ENCODE measurements at places on chromosomes 4 and X.

GRCh38 chr4:177802661-177803060 lies 360.4 kb upstream of the AGA start:
- no peak overlapping the region for H3K4me3 ChIP-seq
- H3K27ac ChIP-seq = no peak overlapping the region
- no peak for DNase-seq
- no peaks in the 10 kb centered on the region for H3K27me3 ChIP-seq
- H3K4me1 ChIP-seq = no peaks in the 10 kb centered on the region

- no peaks in the 10 kb centered on the region for H3K36me3 ChIP-seq
- H3K27me3 ChIP-seq = no peaks in the 10 kb centered on the region
- H3K4me3 ChIP-seq = no peak overlapping the region
- H3K4me1 ChIP-seq = no peaks in the 10 kb centered on the region
- H3K27ac ChIP-seq = no peak overlapping the region
Measured at GRCh38 chr4:61211781-61212180, 11.7 kb downstream of the ADGRL3 start.

GRCh38 chr4:79413886-79414285 lies 5.9 kb upstream of the GK2 start:
- H3K36me3 ChIP-seq = no peaks in the 10 kb centered on the region
- H3K4me3 ChIP-seq = no peak overlapping the region
- H3K27me3 ChIP-seq = no peaks in the 10 kb centered on the region
- no peaks in the 10 kb centered on the region for H3K4me1 ChIP-seq
- no peak overlapping the region for H3K27ac ChIP-seq
- DNase-seq = no peak

DNA sequence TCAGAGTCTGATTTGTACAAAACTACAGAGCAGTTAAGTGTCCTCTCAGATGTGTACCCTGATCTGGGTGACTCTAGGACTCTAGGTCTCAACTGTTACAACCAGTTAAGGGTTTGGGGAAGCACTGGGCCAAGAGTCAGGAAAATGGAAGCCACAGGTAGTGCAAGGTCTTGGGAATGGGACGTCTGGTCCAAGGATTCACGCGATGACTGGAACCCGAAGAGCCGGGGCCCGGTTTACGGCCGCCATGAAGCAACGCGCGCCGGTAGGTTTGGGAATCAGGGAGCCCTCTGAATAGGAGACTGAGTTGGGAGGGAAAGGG lies 321 bp upstream of the HPRT1 start:
- peaks cover 30% of the 10 kb centered on the region for H3K4me1 ChIP-seq
- H3K4me3 ChIP-seq = peak overlapping the region; percentile 76
- H3K36me3 ChIP-seq = no peaks in the 10 kb centered on the region
- no peaks in the 10 kb centered on the region for H3K27me3 ChIP-seq
- H3K27ac ChIP-seq = peak overlapping the region; percentile 86
- no peak for DNase-seq

- H3K4me1 ChIP-seq = no peaks in the 10 kb centered on the region
- no peak overlapping the region for H3K4me3 ChIP-seq
- H3K27ac ChIP-seq = no peak overlapping the region
Measured at GRCh38 chr4:181982856-181983255, 260.3 kb upstream of the TENM3 start.

- no peak overlapping the region for H3K4me3 ChIP-seq
- no peaks in the 10 kb centered on the region for H3K36me3 ChIP-seq
- no peak for DNase-seq
- no peak overlapping the region for H3K27ac ChIP-seq
- H3K27me3 ChIP-seq = no peaks in the 10 kb centered on the region
Measured at GRCh38 chrX:97639526-97639925, 755.8 kb downstream of the RPA4 start.

DNA sequence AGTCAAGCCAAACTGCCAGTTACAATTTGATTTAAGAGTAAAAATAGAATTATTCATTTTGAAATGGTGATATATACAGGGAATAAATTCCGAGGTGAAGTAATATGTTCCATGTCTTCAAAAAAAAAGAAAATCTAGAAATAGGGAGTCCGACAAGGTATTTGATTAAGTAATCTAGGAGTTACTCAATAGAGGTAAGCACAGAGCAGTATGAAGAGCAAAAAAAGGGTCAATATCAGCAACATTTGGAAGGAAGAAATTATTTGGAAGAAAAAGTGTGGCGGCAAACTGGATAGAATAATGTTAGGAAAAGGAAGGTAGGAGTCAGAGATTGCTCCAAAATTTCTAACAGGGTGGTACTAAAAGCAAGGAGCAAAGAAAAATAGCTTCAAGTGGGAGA lies 113.7 kb upstream of the BMP3 start:
- H3K4me3 ChIP-seq = no peak overlapping the region
- no peaks in the 10 kb centered on the region for H3K36me3 ChIP-seq
- no peak for DNase-seq
- no peak overlapping the region for H3K27ac ChIP-seq
- H3K27me3 ChIP-seq = no peaks in the 10 kb centered on the region

- peak; percentile 99 for DNase-seq
- peak within 1 kb of the TSS; percentile 84 for H3K4me3 ChIP-seq
- H3K27ac ChIP-seq = peak within 1 kb of the TSS; percentile 95
- peaks cover 24% of the 10 kb centered on the region for H3K36me3 ChIP-seq
- no peaks in the 10 kb centered on the region for H3K27me3 ChIP-seq
Measured at GRCh38 chrX:1452516-1453394, at the start of gene ASMTL. Gene ASMTL (minus strand): TSS chrX:1452909. CDS start chrX:1452840, 69 bp downstream.

DNA sequence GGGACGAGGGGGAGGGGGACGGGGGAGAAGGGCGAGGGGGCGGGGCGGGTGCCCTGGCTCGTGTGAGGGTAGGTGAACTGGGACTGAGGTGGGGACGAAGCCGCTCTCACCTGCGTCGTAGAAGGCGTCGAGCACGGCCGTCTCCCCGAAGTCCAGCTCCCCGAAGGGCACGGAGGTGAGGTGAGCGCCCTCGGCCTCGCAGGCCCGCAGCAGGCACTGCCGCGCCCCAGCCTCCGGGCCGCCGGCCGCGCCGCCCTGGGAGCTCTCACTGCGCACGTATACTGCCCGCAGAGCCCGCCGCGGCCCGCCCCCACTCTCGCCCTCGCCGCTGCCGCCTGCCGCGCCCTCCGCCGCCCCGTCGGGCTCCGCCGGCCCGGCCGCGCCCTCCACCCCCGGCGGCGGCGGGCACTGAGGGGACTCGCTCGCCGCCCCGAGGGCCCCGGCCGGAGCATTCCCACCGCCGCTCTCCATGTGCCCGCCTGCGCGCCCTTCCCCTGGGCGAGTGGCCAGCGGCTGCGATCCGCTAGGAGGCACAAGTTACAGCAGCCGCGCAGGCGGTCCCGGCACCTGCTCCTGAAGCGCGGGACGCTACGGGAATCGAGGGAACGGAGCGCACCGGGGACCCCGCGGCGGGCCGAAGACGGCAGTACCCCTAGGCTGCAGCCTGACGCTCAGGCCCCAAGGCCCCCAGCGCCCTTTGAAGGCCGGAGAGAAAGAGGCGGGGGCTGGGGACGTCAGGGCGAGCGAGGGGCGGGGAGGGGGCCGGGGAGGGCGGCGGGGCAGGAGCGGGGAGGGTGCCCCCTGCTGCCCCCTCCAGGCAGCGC lies at the start of gene MAP3K15:
TSS of gene MAP3K15 (minus strand) at position 718 of the 824 bp plus-strand sequence. CDS start at position 471, 247 bp downstream.
- no peaks in the 10 kb centered on the region for H3K4me1 ChIP-seq
- H3K36me3 ChIP-seq = no peaks in the 10 kb centered on the region
- peaks cover 34% of the 10 kb centered on the region for H3K27me3 ChIP-seq

DNA sequence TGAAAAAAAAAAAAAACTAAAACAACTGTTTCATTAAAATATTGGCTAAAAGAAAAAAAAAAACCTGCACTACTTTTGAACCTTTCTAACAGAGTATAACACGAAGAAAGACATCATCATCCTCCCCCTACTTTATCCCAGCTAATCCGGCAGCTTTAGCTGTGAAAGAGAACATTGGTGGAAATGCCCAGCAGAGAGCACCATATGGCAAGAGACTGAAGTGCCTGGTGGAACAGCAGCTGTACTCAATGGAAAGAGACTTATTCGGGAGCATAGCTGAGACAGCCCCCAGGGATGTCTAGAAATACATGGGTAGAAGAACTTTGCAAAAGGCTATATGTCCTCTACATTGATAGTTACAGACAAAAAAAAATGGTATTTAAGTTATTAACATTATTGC lies 30.3 kb downstream of the STPG2 start:
- DNase-seq = peak; percentile 16
- H3K4me3 ChIP-seq = no peak overlapping the region
- H3K4me1 ChIP-seq = no peaks in the 10 kb centered on the region
- H3K36me3 ChIP-seq = no peaks in the 10 kb centered on the region
- H3K27me3 ChIP-seq = peaks cover 4% of the 10 kb centered on the region

- H3K27ac ChIP-seq = peak within 1 kb of the TSS; percentile 91
- peak; percentile 24 for DNase-seq
- peaks cover 5% of the 10 kb centered on the region for H3K36me3 ChIP-seq
- peak within 1 kb of the TSS; percentile 92 for H3K4me3 ChIP-seq
- H3K4me1 ChIP-seq = peaks cover 31% of the 10 kb centered on the region
Measured at GRCh38 chrX:56729152-56729850, at the start of gene NBDY. Gene NBDY (plus strand): TSS chrX:56729243. CDS start chrX:56729354, 111 bp downstream.

- no peaks in the 10 kb centered on the region for H3K36me3 ChIP-seq
- peak overlapping the region; percentile 95 for H3K4me3 ChIP-seq
- peak overlapping the region; percentile 88 for H3K27ac ChIP-seq
- peaks cover 53% of the 10 kb centered on the region for H3K27me3 ChIP-seq
Measured at GRCh38 chr4:140151699-140152012, 2.3 kb downstream of the MAML3 start.

DNA sequence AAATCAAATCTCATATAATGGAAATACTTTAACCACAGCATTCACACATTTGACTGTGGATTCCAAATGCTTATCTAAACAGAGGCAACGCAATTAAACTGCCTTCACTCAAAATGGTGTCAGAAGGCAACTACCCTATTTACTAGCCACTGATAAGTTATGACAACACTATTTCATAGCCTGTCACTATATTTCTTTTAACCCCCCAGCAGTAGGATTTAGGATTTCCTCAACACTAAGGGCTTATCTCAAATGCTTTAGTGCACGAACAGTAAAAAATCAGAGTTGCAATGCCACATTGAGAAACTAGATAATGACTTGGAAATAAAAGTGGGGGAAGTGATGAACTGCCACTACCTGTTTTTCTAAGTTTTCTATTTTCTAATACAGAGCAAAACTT lies 66.7 kb downstream of the DHX15 start:
- no peak overlapping the region for H3K4me3 ChIP-seq
- no peaks in the 10 kb centered on the region for H3K27me3 ChIP-seq
- DNase-seq = no peak
- H3K4me1 ChIP-seq = peaks cover 8% of the 10 kb centered on the region

- H3K36me3 ChIP-seq = peaks cover 34% of the 10 kb centered on the region
- H3K4me1 ChIP-seq = peaks cover 8% of the 10 kb centered on the region
- no peak overlapping the region for H3K4me3 ChIP-seq
- H3K27me3 ChIP-seq = no peaks in the 10 kb centered on the region
- H3K27ac ChIP-seq = no peak overlapping the region
Measured at GRCh38 chr4:158873795-158874401, 105.1 kb downstream of the FNIP2 start.

DNA sequence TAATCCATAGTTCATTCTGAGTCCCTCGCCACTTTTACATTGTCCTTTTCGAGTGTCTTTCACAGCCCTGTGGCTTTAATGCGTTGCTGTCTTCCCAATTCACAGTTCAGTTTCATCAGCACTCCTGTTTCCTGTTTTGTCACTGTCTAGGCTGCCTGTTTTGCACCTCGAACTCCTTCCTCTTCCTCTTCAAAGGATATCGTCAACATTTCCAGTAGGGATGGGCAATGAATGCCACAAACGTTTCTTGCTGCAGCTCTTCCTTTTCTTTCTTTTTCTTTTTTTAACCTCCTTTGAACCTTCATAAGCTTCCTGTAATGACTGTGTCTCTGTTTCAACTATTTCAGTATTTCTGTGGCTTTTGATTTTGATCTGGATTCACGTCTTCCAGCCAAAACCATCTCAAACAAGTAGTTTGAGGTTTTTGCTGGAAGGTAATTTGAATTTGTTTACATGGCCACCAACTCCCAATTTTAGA lies 105.4 kb downstream of the ANXA3 start:
- DNase-seq = peak; percentile 51
- H3K4me3 ChIP-seq = peak overlapping the region; percentile 52
- peaks cover 4% of the 10 kb centered on the region for H3K27me3 ChIP-seq
- H3K4me1 ChIP-seq = peaks cover 58% of the 10 kb centered on the region

DNA sequence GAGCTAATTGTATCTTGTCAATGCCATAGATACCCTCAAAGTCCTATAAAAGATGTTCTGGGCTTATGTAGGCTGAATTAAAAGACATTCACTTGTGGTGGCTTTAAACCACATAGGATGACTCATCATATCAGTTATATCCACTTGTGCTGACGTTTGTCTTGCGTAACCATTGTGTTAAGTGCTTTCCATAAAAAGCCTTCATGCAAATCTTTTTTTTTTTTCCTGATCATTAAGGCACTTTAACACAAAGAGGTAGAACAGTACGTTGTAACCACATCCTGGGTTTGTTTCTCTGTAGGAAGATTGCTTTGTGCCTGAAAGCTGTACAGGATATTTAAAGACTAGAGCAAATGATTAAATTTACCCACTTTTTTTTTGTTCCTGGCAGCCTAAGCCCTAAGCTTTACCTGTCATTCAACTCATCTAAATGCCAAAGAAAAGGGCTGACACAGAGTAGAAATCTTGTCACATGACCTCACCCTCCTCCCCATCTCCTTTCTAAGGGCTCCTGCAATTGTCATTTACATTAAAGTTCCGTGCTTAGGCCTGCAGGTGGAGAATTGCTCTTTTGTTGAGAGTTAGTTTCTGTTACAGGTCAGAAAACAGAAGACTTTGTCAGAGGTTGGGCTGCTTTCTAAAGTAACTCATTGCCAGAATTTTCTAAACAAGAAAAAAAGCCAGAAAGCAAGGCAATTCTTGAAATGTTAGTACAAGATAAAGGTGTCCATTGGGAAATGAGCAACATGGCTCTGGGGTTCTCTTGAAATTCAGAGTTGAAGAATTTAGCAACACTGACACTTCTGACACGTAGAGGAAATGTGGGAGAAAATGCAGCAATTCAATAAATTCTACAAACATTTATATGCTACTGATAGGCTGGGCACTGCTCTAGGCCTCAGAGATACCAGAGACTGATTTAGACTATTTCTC lies 555.6 kb downstream of the PPARGC1A start:
- peaks cover 25% of the 10 kb centered on the region for H3K4me1 ChIP-seq
- H3K27me3 ChIP-seq = no peaks in the 10 kb centered on the region
- peak; percentile 56 for DNase-seq
- H3K36me3 ChIP-seq = no peaks in the 10 kb centered on the region
- peak overlapping the region; percentile 42 for H3K4me3 ChIP-seq

- H3K27me3 ChIP-seq = no peaks in the 10 kb centered on the region
- no peak for DNase-seq
- no peaks in the 10 kb centered on the region for H3K36me3 ChIP-seq
- no peak overlapping the region for H3K27ac ChIP-seq
Measured at GRCh38 chrX:126064901-126065541, 101.1 kb downstream of the DCAF12L2 start.

- H3K27ac ChIP-seq = no peak overlapping the region
- H3K4me3 ChIP-seq = no peak overlapping the region
- no peak for DNase-seq
- H3K4me1 ChIP-seq = no peaks in the 10 kb centered on the region
- no peaks in the 10 kb centered on the region for H3K36me3 ChIP-seq
Measured at GRCh38 chr4:42362591-42362990, 34.7 kb upstream of the SHISA3 start.

DNA sequence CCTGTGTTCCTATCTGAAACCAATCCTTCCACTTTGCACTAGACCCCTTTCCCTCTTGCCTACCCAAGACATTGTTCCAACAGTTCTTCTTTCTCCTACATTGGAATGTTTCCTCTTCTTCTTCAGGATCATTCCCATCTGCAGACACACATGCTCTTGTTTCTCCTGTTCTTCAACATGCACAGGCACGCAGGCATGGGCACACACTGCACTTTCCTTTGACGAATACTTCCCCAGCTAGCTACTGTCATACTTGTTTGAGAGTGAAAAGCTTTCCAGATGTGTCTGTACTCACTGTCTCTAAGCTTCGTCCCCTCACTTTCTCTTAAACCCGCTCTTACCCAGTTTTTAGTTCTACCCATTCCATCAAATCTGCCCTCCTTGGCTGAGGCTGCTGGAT lies 31.8 kb upstream of the ERVMER34-1 start:
- no peak overlapping the region for H3K4me3 ChIP-seq
- DNase-seq = no peak
- no peak overlapping the region for H3K27ac ChIP-seq
